ENCODE measurements at places on chromosomes 5 and 9.

DNA sequence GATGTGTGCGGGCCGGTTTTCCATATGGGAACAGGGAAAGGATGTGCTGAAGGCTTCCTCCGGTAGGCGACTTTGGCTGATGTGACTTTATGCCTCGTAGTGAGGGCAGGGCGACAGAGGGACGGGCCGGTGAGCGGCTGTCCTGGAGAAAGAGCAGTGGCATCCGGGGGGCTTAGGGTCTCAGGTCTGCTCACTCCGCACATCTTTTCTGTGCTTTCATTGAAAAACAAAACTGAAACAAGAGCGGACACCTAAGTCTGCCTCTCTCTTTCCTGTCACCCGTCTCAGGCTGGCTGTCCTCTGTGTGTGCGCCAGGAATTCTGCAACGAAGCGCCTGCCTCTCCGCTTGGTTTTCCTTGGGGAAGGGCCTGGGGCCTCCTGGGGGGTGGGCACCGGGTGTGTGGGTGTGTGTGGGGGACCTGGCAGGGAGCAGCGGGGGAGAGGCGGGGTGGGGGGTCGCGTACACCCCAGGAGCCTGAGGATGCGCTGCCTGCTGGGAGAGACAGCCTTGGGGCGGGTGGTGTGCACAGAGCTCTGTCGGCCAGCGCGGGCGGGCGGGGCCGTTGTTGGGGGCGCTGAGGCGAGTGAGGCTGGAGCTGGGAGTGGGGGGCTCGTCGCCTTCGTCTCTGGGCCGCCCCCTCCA lies 580 bp upstream of the PRRX2 start:
- no peak for DNase-seq

DNA sequence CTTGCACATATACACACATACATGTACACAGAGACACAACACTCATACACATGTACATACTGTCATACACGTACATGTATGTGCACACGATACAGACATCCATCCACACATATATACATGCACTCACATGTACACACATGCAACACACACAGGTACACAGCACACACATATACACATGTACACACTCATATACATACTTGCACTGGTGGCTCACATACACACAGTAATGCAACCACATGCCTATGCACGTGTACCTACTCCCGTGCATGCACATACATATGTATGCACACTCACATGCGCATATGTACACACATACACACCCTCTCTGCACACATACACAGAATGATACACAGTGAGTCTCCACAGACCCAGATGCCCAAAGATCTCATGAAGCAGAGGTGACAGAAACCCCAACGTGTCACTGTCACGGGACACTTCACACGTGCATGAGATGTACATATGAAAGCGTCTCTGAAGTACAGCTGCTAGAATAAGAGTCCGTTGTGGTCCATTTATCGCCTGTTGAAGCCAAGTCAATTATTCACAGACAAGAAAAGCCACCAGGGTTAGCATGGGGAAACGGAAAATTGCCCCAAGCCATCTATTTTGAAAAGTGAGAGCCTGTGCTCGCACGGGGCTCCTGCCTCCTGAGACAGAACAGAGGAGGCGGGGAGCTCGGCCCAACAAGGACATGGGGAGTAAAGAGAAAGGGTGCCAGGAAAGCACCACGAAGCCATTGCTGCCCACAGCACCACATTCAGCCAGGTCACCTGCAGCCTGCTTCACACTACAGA lies 24.9 kb downstream of the LPCAT1 start:
- no peak for DNase-seq

DNA sequence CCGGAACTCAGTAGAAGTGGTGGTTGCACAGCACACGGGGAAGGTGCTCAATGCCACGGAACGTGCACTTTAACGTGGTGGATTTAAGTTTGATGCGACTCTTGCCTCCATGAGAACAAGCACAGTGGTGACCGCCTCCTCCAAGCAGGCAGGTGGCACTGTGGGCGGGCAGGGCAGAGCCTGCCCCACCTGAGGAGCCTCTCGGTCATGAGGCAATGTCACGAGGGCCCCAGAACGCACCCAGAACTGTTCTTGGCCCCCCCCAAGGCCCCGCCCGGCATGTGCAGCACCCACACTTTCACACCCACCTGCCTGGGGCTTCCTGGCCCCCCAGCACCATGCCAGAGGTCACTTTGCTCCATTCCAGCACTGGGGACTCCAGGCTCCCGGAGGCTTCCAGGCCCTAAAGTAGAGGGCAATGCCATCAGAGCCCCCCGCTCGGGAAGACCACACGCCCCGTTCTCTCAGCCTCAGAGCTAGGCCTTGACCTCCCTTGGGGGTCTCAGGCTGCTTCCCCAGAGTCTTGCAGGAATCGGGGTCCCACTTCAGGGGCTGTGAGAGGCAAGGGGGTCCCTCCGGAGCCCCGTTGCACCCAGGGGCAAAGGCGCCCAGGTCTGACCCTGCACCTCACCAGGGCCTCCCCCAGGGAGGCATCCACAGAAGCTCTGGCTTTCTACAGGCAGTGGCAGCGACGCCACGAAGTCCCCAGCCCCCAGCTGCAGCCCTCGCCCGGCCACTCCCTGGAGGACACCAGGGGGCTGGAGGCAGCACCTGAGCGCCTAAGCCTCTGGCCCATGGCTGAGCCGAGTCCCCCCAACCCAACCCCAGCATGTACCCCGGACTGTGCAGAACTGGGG lies 14.0 kb downstream of the CCDC187 start:
- DNase-seq: no peak

GRCh38 chr5:54088081-54088480 lies 222.3 kb downstream of the ARL15 start:
- DNase-seq: no peak

- no peak for DNase-seq
Measured at GRCh38 chr9:15180124-15180523, 126.9 kb downstream of the TTC39B start.

DNA sequence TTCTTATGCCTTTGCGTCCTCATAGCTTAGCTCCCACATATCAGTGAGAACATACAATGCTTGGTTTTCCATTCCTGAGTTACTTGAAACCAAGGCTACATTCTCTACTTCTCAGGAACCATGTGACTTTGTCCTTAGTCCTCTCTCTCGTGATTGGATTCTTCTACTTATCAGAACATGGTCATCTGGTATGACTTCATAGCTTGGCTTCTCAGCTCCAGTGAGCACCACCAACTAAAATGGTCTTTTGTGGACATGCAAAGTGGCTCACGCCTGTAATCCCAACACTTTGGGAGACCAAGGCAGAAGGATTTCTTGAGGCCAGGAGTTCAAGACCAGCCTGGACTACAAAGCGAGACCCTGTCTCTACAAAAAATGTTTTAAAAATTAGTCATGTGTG lies 81.2 kb upstream of the NIPBL start:
- DNase-seq: no peak

DNA sequence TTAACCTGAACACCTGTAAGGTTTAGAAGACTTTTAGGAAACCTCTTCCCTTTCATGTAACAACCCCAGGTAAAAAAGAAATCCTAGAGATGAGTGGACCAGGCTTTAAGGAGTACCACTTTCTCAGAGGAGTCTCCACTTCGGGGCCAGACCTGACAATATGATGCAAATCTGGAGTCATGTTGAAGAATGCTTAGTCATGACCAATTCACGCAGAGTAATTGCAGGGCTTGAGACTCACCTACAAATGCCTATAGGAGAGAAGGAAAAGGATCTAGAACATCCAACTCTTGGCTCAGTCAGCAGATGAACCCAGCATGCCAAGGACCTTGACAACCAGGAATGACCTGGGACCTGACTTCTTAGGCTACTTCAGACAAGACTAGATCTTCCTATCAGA lies 235.4 kb downstream of the DOCK8 start:
- DNase-seq: no peak

DNA sequence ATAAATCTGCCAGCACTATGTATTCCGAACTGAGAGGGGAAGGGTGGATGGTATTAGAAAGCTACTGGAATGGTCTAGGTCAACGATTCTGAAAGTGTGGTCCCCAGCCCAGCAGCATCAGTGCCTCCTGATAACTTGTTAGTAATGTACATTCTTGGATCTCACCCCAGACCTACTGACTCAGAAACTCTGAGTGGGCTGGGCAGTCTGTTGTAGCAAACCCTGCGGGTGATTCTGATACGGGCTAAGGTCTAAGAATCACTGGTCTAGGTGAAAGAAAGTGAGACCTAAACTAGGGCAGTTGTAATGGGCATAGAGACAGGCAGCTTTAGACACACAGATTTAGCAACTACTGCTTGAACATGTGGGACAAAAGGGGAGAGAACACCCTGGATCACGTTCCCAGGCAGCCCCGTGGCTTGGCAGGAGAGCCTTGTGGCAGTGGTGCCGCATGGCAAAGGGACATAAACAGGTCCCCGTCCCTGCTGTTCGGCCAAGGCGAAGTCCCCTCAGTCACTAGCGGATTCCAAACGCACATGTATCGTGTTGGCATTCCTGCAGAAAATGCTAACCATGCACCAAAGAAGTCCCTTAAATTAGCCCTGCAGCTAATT lies 216.3 kb downstream of the TTLL11 start:
- no peak for DNase-seq

- DNase-seq: no peak
Measured at GRCh38 chr5:368183-369084, 46.9 kb downstream of the AHRR start.

GRCh38 chr5:32476891-32477290 lies 32.4 kb upstream of the ZFR start:
- no peak for DNase-seq

DNA sequence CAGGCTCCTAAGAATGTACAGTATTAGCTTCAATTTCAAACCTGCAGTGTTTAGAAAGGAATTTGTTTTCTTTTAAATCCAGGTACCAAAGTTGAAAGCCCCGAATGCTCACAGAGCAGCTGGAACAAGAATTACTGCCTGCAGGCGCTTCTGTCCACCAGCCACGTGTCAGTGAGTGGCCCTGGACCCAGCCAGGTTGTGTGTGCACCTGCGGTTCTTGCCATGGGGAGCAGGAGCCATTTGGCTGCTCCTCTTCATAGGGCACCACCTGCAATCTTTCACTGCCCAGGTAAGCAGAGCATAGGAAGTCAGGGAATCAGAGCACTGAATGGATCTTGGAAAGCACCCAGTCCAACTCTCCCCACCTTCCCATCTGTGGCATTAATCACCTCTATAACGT lies 79.5 kb upstream of the PIP5K1B start:
- DNase-seq: no peak

GRCh38 chr9:81526587-81526986 lies 162.8 kb downstream of the TLE1 start:
- no peak for DNase-seq

DNA sequence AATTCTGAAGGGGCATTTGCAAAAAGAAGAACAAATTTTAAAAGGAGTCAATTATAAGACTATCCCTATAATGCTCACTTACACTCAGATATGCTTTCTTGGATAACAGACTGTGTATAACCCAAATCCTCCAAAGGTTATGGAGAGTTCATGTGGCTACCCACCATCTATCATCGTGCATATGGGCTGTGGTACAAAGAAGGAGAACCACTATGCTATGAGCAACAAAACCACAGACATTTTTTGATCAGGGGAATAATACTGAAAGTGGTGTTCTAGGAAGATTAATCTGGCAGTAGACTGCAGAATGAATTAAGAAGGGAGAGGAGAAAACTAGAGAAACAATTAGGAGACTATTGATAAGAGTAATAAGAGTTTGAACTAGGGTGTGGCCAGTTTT lies 16.8 kb downstream of the NR3C1 start:
- DNase-seq: no peak

DNA sequence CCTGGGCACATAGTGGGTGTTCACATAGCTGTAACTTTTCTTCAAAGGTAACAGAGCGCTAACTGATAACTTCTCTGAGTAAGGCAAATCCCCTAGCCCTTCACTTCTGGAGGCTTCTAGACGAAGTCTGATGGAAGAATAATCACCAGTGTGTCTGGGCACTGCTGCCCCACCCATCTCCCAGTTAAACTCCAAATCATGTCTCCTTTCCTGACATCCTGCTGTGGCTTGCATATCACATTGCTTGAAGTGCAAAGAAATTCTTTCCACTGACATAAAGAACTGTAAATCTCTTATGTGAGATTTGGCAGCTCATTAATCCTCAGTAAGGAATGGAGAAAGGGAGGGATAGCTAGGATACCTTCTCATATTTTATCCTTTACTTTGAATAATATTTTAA lies 74.6 kb downstream of the MARCHF11 start:
- no peak for DNase-seq

DNA sequence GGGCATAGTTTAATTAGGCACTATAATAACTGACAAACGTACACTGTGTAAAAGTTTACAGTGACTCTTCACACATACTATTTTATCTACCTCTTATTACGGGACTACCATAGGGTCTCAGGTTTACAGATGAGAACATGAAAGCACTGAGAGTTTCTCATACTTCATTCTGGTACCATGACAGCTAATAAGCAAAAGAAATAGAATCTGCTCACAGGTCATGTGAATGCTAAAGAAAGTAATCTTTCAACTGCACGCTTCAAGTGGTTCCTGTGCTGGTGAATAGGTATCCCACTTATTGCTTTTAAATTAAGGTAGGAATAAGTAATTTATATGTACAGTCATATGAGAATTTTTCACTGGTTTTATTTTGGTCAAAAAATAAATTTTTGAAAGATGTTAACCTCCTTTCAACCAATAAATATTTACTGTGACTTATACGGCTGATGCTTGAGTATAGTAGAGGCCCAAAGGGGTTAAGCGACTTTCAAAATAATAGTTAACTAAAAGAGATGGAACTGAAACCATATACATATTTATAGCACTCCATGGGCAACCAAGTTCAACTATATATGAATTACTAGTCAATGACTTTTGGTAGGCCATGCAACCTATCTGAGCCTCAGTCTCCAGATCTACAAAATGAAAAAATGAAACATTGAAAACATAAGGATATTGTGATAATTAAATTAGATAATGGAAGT lies 8.1 kb downstream of the CDKN2A start:
- DNase-seq: no peak

DNA sequence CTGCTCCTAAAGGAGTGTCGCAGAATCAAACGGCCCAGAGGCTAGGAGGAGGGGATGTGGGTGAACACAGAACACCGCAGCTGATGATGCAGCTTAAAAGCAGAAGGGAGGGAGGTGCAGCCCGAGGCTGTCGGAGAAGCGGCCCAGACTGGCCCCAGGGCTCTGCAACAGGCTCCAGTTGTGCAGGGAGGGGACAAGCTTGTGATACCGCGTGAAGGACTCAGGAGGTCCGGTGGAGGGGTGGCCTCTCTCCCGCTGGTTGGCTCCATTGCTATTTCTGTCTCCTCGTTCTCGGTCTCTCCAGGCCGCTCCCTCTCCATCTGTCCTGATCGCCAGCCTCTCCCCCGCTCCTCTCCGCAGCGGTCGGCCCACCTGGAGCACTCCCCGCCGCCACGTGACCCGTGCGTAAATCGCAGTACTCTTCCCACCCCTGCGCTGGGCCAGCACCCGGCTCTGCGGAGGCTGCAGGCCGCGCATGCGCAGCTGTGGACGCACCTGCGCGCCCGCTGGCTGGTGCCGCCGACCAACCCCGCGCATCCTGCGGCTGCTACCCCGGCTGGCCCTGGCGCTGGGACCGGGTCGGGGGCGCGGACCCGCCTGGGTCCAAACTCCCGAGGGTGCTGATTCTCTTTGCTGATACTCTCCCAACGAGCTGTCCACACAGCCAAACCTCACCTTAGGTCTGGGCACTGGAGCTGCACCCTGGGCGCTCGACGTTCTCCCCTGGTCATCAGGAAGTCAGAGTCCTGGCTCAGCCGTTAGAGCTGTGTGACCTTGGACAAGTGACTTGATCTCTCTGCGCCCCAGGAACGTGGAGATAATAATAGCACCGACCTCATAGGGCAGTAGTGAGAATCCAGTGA lies 3.7 kb upstream of the STXBP1 start:
- DNase-seq: peak; percentile 88

GRCh38 chr9:19660019-19660418 lies 128.8 kb downstream of the SLC24A2 start:
- DNase-seq: no peak
